Stimulated activated CD4-positive, alpha-beta T cell treated with anti-CD3 and anti-CD28 coated beads, Interleukin-15, amount 100 ng/mL, for 24 hours (primary cell): ENCODE measurements at places on chromosomes 11 and 22.

- no peak for DNase-seq
These were observed 19.7 kb upstream of the ALX4 start for GRCh38 chr11:44329472-44330230.

GRCh38 chr11:120108154-120108784 lies 29.6 kb downstream of the TRIM29 start:
- DNase-seq: peak; percentile 74

DNA sequence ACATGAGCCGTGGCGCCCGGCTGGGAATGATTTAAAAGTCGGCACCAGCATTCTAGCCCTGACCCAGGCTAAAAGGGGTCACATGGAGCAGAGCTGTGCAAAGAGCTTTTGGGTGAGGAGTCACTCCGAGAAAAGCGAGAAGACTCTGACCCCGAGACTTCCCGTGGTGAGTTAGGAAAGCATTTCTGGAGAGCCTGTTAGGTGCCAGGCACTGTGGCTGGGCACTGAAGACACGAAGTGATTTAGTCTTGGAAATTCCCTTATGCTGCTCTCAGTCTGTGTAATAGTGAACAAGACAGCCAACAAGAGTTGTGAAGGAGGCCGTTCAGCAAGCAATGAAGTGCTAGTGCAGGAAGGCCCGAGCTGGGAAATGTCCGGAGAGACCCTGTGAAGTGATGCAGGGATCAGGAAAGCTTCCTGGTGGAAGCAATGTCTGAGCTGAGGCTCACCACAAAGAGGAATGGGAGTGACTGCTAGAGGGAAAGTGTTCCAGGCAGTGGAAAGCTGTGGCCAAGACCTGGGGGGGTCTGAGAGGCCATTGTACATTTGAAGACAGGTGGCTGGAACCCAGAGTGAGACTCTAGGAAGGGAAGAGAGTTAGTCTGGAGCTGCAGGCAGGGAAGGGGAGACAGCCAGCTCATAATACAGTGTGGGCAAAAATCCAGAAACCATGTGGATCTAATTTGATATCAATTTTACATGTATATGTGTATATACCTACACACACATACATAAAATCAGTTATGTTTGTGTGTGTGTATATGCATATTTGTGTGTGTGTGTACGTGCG lies 31.6 kb downstream of the MARK2 start:
- peak; percentile 21 for DNase-seq

- DNase-seq: no peak
These were observed 5.4 kb downstream of the LMF2 start for GRCh38 chr22:50502096-50502495.

- DNase-seq: no peak
These were observed 438.5 kb upstream of the FAT3 start for GRCh38 chr11:91786097-91786496.
